Stimulated activated CD8-positive, alpha-beta memory T cell treated with anti-CD3 and anti-CD28 coated beads, Interleukin-4, amount 100 ng/mL, for 1 hour (primary cell): ENCODE measurements at places on chromosomes 1 and 21.

DNA sequence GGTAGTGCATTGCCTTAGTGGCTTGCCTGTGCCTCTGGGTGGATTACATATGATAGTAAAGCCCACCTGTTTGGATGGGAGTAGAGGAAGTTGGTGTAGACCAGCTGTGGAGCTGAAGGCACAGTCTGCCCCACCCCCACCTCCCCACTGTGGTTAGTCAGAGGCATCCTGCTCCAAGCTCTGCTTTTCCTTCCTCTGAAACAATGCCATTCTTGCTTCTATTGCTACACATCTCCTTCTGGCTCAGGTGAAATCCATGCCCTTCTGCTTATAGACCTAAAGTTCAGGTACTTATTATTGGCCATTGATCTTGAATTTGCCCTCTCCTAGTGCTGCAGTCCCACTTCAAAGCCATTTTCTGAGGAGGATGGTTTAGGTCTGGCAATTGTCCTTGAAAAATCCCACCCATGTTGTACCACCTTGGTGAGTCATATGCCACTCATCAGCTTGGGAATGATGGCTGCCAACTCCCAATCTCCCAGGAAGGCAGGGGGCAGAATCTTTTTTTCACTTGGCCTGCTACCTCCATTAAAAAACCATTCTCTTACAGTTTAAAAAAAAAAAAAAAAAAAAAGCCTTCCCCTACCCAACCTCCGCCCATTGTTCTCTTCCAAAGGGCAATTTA is 6.7 kb upstream of the TXLNA start:
- DNase-seq, result no peak

DNA sequence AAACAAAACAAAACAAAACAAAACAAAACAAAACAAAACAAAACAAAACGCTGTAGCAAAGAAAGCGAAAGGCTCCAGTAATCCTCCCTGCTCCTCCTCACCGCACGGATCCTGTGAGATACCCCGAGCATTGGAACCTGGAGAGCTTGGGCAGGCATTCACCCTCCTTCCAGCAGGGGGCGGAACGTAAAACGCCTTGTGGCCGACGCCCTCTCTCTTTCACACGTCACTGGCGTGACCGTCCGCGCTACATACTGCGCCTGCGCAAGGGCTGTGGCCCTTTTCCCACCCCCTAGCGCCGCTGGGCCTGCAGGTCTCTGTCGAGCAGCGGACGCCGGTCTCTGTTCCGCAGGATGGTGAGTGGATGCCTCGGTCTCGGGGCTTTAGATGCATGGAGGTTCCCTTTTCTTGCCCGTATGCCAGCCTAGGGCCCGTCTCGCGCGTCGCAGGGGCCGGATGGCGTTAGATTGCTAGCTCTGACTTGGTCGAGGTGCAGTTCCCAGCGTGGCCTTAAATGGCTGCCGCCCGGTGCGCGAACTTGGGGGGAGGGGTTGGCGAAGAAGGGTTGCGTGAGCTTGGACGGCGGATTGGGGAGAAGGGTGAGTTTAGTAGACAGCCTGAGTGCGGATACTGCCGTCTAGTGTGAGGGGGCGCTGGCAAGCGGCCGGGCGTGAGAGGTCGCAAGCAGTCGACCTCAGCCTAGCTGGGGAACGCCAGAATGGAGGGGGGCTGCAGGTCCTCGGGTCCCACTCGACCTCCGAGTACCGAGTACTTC is at the start of gene RPL5:
Gene RPL5 (plus strand): TSS at position 279 of the 775 bp plus-strand sequence. CDS start 75 bp downstream, at position 354.
- peak; percentile 92 for DNase-seq

GRCh38 chr1:16615253-16616252 is 2.2 kb upstream of the NBPF1 start:
- DNase-seq, result no peak

DNA sequence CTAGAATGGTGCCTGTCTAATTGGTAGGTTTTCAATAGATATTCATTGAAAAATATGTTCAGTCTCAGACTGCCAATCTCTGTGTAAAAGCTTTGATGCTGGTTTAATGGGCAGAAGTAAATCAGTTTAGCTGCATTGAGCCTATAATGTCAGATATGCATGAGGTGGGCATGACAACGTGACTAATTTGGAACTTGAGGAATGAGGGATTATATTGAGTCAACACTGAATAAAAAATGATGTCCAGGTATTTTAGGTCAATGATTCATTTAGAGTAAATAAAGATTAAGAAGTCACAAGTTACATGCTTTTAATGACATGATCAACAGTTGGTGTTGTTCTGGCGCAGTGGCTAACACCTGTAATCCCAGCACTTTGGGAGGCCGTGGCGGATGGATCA is 3.0 kb downstream of the WDR3 start:
- no peak for DNase-seq

GRCh38 chr1:27660300-27660835 is 11.6 kb downstream of the IFI6 start:
- DNase-seq, result no peak

GRCh38 chr1:174322202-174322862 is 125.4 kb upstream of the GPR52 start:
- DNase-seq, result no peak

DNA sequence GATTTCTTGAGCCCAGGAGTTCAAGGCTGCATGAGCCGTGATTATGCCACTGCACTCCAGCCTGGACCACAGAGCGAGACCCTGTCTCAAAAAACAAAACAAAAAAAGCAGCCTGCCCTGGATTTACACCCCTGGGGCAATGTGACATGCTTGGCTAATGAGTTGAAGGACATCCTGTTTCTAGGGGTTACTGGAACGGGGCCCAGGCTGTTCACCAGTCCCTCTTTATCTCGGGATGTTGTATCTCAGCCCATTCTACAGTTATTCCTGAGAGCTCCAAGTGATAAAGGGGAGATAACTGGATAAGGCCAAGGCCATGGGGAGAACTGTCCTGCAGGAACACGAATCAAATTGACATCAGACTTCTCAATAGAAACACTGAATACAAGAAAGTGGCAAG is 21.7 kb upstream of the S100A2 start:
- no peak for DNase-seq

- no peak for DNase-seq
Measured at GRCh38 chr1:167594822-167595221, 35.2 kb upstream of the RCSD1 start.

DNA sequence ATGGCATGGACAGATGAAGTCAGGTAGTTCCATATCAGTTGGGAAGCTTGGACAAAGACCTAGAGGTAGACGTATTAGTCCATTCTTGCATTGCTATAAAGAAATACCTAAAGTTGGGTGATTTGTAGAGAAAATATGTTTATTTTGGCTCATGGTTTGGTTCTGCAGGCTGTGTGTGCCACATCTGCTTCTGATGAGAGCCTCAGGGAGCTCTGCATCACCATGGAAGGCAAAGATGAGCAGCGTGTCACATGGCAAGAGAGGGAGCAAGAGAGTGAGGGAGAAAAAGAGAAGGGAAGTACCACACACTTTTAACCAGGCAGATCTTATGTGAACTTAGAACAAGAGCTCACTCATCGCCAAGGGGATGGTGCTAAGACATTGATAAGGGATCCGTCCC is 9.0 kb downstream of the TSACC start:
- DNase-seq, result no peak

DNA sequence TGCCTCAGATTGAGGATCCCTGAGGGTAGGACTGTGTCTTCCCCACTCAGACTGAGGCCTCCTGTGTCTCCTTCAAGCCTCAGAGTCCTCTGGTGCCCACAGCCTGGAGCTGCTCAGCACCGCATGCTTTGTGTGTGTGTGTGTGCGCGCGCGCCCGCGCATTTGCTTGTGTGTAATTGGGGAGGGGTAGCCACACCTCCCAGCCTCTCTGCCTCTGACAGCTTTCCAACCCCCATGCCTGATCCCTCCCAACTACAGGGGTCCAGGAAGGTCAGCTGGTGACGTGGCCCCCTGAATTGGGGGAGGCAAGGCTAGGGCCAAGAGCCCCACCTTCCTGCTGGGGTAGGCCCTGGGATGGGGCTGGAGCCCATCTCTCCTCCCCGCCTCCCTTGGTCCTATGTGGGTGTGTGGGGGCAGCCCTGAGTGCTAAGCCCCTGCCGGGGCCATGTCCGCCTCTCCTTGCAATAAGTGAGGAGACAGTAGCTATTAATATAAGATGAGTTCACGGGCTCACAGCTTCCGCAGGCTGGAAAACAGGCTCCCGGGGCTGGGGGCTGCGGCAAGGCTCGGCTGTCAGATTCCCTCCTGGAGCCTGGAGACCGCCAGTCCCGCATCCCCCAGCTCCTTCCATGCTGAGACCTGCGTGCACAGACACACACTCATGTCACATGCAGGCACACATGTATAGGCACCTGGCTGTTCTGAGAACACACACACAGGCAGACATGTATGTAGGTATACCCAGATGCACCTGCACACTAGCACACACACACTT is 7.0 kb downstream of the GPR3 start:
- DNase-seq, result no peak

GRCh38 chr1:207822602-207823451 is 71.0 kb downstream of the CD46 start:
- no peak for DNase-seq

GRCh38 chr1:164647211-164647610 is 88.2 kb downstream of the PBX1 start:
- DNase-seq, result no peak

- DNase-seq, result no peak
Measured at GRCh38 chr1:79928901-79929300, 922.4 kb upstream of the ADGRL4 start.

DNA sequence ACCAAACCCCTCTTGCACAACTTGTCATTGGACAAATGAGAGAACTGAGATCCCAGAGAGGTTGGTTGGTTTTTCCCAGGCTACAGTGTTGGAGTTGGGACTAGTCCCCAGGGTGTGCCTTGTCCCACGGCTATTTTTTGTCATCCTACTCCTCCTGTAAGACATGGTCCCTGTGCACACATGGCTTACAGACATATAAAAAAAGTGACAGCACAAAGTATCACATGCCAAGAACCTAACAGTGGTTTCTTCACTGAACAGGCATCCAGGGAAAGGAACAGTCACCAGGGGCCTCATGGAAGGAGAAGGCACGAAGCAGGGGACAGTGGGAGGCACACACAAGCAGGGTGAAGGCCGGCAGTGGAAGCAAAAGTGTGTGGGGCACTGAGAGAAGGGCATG is 36.5 kb downstream of the SERBP1 start:
- DNase-seq, result no peak

DNA sequence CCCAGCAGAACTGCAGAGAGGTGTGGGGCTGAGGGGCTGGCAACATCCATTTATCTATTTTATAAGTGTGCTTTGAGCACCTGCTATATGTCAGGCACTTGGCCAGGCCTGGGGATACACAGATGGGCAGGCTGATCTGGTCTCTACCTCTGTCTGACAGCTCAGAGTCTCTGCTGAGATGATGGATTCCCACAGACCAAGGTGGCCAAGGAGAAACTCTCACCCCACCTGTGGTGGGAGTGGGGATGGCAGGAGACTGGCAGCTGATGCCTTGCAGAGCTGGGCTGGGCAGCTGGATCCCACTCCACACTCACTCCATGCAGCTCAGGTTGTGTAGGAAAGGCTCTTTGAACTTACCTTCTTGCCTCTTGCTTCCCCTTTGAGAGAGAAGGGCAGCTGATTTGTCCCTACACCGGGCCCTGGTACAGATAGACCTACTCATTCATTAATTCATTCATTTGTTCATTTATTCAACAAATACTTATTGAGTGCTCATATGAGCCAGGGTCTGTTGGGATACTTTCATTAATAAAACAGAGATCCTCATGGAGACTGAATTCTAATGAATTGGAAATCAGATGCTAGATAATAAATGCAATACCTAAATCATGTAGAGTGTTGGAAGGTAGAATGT is 9.0 kb downstream of the ADORA1 start:
- no peak for DNase-seq

DNA sequence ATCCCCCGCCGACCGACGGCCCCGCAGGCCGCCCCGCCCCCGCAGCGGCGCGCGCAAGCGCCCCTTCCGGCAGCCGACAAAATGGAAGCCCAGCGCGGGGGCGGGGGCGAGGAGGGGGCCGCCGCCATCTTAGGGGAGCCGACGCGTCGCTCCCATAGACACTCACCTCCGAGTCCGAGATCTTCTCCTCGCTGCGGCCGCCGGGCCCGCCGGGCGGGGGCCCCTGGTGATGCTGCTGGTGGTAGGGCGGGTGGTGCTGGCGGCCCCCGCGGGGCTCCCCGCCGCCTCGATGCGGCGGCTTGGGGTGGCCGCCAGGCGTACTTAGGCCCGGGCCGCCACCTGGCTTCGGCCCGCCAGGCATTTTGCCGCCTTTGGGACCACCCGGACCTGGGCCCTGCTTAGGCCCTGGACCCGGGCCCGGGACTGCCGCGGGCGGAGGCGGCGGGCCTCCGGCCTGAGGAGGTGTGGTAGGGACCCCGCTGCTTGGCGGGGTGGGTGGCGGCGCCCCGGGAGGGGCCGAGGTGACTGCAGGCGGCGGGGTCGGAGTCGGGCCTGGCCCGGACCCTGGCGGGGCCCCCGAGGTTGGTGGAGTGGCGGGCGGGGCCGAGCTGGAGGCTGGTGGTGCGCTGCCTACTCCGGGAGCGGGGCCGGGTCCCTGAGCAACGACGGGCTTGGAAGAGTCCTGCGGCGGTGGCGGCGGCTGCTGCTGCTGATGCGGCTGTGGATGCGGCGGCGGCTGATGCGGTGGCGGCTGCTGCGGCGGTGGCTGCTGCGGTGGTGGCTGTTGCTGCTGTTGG is 691 bp downstream of the SFPQ start:
- peak; percentile 79 for DNase-seq

DNA sequence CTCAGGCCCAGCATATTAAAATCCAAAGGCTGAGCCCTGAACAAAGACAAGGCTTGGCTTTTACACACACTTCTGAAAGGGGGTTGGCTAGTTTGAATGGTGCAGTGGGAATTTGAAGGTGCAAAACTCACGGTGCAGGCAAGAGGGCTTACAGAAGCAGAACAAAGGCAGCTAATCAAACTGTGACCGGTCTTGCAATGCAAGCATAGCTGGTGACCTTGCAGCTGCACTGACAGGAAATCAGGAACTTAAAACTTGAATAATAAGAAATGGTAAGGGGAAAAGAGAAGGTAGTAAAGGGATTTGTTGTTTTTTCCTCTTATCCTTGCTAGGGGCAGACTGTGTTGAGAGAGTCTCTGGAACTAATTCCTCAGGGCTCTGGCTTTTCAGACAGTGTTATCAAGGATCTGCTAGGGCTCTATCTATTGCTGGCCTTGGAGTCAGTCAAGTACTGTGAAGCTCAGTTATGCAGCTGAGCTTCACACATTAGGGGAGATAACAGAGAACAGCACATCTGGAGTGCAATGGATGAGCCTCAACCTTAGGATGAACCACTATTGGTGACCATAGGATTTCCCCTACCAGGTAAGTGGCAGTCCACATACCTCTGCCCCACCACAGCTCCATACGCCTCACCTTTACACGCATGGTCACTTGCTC is 97.6 kb downstream of the PPIAL4G start:
- no peak for DNase-seq

DNA sequence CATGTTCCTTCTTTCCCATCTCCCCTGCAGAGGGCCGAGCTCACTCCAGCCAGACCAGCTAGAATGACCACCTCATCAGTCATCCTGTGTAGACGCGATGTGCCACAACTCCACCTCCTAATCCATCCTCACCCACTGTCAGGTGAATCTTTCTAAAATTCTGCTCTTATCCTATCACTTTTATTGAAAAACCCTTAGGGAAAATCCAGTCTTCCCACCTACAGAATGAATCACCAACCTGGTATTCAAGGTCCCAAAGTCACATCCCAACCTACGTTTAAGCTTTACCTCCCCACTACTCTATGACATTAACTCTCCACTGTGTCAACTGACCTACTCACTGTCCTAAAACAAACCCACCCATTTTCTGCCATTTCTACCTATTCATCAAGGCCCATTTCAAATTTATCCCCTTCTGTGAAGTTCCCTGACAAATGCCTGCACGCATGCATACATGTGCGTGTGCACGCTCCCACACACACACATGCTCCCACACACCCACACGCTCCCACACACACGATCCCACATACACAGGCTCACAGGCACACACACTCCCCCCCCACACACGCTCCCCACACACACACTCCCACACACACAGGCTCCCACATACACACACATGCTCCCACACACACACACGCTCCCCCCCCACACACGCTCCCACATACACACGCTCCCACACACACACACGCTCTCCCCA is 27.7 kb downstream of the HSF2BP start:
- DNase-seq, result no peak
